ENCODE measurements at places on chromosomes 3 and 15.

DNA sequence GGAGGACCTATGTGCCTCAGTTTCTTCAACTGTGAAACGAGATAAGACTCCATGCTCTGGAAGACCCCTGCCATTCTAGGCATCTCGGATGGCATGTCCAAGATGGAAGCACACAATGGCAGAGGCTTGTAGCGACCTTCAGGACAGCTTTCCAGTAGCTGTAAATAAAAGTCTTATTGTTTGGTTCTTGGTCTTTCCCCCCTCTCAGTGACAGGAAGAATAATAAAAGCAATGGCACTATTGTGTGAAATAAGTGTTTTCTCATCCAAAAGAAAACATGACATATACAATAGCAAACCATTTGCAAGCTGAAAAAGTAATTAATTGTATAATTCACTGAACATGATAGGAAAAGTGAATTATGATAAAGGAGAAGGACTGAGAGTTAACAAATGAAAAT is 32.5 kb upstream of the CD47 start:
- DNase-seq: no peak

GRCh38 chr15:53080484-53080883 is 290.3 kb upstream of the ONECUT1 start:
- no peak for DNase-seq

DNA sequence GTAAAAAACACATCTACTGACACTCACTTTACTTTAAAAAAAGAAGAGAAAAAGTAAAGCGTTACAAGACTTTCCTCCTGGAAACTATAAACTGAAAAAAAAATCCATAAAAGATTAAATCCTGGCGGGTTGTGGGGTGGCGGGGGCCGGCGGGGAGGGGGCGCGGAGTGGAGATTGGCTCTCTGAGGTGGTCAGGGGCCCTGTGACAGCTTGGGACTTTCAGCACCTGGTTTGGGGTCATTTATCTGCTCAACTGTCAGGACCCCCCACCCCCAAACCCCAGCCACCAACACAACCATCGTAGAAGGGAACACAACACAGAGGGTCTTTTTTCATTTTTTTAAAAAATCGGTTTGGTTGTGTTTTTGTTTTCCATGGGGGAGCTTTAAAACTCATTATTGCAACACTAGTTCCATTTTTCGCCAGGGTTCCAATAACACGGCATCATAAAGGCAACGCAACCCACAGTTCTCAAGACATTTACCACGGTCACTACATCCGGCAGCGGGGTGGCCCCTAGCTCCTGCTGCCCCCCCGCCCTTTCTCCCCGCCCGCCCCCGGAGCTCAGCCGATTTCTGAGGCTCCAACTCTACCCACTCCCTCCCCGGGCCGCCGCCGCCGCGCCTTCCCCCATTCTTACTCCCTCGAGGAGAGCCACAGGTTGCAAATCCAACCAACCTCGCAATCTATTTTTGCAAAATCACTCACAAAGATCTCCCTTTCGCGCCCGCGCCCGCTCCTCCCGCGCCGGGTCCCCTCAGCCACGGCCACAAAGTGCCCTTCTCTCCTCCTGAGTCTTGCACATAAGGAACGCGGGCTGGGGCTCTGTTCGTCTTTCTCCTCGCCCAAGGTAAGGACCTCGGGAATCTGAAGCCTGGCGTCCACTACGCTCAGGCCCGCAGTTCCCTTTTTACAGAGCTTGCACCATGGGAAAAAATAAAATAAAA is 1.8 kb downstream of the BCL6 start:
- DNase-seq: no peak

GRCh38 chr3:122618614-122619013 is 41.2 kb downstream of the PARP15 start:
- DNase-seq: no peak

DNA sequence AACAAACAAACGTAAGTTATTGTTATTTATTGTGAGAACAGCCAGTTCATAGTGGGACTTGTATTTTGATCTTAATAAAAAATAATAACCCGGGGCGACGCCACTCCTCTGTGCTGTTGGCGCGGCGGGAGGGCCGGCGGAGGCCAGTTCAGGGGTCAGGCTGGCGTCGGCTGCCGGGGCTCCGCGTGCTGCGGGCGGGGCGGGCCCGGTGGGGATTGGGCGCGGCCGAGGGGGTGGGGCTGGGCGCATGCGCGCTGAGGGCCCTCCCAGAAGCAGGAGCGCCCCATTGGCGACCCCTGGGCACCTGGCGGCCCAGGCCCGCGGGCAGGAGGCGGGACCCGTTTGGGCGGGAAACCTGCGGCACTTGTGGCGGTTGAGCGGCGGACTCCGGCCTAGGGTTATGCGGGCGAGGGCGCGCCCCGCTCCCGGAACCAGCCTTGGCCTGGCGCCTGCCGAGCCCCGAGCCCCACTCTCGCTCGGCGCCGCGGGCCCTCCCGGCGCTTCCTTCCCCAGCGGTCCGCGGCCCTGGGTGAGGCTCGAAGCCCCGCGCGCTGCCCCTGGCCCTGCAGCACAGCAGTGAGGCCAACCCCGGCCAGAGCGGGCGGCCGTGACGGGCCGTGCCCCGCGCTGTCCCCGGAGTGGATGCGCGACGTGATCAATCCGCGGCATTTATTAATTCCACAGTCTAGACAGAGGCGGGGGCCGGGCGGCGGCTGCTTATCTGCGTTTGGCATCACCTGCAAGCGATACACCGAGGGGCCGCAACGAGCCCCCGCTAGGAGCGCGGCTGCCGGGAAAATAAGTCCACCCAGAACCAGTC is 6.0 kb downstream of the ISL2 start:
- no peak for DNase-seq

- no peak for DNase-seq
Measured at GRCh38 chr3:180416111-180416594, 185.8 kb upstream of the TTC14 start.

- DNase-seq: no peak
Measured at GRCh38 chr3:122377975-122378374, 5.1 kb downstream of the MIX23 start.

- no peak for DNase-seq
Measured at GRCh38 chr3:123332124-123332641, 116.7 kb downstream of the ADCY5 start.

DNA sequence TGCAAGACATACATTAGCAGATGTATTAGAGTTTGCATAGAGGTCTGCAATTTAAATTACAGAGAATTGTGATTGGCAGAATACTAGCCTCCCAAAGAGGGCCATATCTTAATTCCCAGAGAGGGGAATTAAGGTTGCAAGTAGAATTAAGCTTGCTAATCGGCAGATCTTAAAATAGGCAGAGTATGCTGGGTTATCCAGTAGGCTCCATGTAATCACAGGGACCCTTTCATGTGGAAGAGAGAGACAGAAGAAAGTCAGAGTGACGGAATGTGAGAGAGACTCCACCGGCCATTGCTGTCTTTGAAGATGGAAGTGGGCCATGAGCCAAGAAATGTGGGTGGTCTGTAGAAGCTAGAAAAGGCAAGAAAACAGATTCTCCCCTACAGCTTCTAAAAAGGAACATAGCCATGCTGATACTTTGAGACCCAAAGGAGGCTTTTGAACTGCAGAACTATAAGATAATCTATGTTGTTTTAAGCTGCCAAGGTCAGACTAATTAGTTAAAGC is 38.8 kb downstream of the IMPG2 start:
- peak; percentile 8 for DNase-seq

DNA sequence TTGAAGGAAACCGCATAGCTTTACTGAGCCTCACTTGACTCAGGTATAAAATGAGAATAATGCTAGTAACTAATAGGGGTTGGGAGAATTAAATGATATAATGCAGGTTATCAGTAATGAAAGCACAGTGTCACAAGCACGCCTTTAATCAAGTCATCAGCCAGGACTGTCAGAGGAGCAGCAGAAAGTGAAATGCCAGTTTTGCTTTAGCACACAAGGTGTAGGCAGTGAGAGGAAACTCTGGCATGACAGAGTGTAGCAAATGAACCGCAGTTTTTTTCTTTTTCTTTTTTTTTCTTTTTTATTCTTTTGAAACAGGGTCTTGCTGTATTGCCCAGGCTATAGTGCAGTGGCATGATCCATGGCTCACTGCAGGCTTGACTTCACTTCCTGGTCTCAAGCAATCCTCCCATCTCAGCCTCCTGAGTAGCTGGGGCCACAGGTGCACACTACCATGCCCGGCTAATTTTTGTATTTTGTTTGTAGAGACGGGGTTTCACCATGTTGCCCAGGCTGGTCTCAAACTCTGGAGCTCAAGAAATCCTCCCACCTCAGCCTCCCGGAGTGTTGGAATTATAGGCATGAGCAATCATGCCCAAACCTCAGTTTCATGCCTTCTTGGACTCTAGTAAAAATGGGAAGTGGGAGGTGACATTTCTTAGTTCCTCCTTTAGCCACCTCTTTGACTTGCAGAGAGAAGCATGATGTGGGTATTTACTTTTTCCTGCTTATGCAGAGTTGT is 9.7 kb upstream of the SCAANT1 start:
- DNase-seq: no peak

- no peak for DNase-seq
Measured at GRCh38 chr15:27412415-27412814, 441.4 kb downstream of the GABRG3 start.

GRCh38 chr3:27553886-27554540 is 69.8 kb upstream of the SLC4A7 start:
- DNase-seq: no peak

DNA sequence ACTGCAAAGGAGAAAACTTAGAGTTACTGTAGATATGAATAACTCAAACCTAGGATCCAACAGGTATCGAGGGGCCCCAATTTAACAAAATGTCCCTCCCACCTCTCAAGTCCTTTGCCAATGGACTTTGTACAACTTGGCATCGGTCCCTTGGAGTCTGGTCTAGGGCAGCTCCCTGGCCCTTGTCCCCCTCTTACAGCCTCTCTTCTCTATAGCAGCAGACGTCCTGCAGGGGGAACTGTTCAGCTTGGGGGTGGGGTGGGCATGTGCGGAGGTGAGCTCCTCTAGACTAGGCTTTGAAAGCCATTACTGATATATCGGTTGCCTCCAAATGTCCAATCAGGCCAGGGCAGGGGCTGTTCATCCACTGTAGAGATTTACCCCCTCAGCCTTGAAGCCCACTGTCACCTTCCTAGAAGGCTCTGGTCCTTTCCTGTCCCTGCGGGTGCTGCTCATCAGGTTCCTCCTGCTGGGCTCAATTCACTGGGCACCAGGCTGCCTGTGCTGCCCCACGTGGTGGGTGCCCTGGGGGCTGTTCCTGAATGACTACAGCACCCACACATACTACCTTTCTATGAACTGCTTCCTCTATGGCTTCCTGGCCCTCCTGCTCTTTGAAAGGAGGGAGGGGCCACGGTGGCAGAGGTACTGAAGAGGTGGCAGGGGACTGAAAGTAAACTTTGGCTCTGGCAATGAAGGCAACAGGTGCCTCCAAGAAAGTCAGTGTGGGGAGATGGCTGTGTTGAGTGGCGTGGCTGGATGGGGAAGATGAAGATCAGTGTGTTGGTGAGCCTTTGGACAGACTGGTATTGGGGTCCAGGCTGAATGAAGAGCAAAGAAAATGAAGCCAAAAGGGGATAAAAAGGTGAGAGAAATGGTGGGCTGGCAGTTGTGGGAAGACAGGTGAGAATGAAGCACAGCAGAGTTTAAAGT is 78.8 kb upstream of the MEX3B start:
- no peak for DNase-seq

- DNase-seq: no peak
Measured at GRCh38 chr3:42224658-42225421, 41.1 kb downstream of the CCK start.

GRCh38 chr3:38805765-38806386 is 10.1 kb downstream of the SCN10A start:
- no peak for DNase-seq

DNA sequence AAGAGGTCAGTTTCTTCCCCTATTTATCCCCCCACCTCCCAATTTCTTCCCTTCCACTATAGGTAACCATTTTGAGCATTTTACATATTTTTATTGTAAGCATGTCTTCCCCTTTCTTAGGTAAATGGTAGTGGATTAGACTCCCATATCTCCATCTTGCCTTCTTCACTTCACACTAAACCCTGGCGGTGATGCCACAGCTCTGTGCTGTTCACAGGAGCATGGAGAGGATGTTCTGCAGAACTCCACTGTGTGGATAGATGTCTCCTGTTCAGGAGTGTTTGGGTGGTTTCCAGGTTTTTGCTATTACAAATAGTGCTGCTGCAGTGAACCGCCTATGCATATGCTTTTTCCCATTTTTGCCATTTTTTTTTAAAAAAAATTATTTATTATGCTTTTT is 182.7 kb downstream of the NSMCE3 start:
- no peak for DNase-seq

DNA sequence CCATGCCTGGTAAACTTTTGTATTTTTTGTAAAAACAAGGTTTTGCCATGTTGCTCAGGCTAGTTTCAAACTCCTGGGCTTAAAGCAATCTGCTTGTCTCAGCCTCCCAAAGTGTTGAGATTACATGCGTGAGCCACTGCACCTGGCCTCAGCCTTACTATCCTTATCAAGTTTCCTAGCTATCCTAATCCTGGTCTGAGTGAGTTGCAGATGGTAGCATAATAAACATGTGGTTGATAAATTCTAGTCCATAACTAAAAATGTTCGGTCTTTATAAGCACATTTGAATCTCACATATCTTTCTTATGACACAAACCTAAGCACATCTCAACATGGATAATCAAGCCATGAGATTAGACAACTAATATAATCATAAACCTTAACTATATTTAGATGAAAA is 18.5 kb downstream of the NPHP3 start:
- DNase-seq: no peak

GRCh38 chr3:172352786-172353185 is 95.5 kb downstream of the GHSR start:
- DNase-seq: no peak

- no peak for DNase-seq
Measured at GRCh38 chr3:67558426-67558825, 96.0 kb downstream of the SUCLG2 start.

GRCh38 chr15:24832282-24832681 is 122.5 kb upstream of the SNRPN start:
- DNase-seq: no peak

GRCh38 chr3:82276992-82277391 is 515.5 kb upstream of the GBE1 start:
- DNase-seq: no peak

- peak; percentile 92 for DNase-seq
Measured at GRCh38 chr15:55993111-55993803, at the start of gene NEDD4. Gene NEDD4, minus strand, starts transcription at chr15:55993612. Its CDS starts 57 bp downstream, at chr15:55993555.

DNA sequence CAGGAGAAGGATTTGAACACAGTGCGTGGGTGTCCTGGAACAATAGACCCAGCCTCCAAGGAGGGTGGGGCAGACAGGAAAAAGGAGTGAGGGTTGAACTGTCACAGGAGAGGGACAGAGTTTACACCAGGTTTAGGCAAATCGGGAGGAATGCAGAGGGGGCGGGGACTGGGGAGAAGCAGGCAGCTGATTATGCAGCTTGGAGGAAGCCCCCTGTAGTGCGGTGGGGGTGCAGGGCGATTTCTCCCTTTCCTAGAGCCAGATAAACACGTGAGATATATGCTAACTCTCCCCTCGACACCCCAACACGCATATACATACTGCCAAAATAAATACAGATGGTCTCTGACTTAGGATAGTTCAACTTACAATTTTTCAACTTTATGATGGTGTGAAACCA is 108.6 kb upstream of the PRR20G start:
- DNase-seq: no peak
